ENCODE measurements at places on chromosomes 2 and 18. TPM values are rescaled to one million over a fixed set of nuclear protein-coding genes. Genes with fewer than 3 reads are reported as not detected.

Gene RGPD4
- not detected for total RNA-seq

Gene PPP4R3B
- total RNA-seq: 47.5 TPM

Gene C1QL2
- total RNA-seq: not detected

Gene CCDC178
- 0.43 TPM for total RNA-seq

Gene MBD2
- 35.8 TPM for total RNA-seq

Gene CFAP210
- not detected for total RNA-seq

Gene CENPO
- 19.6 TPM for total RNA-seq

Gene SLC66A2
- 28.3 TPM for total RNA-seq

Gene MOGAT1
- total RNA-seq: not detected

Gene TRIB2
- 28.9 TPM for total RNA-seq

Gene WIPF1
- total RNA-seq: 13.0 TPM

Gene PPIG
- 35.8 TPM for total RNA-seq

Gene UGT1A10
- total RNA-seq: not detected

Gene ARHGAP15
- total RNA-seq: 0.43 TPM

Gene ANKRD30B
- total RNA-seq: 1.9 TPM

Gene HPCAL1
- 51.5 TPM for total RNA-seq

Gene FOXD4L1
- total RNA-seq: under 0.01 TPM

Gene UBXN4
- total RNA-seq: 96.3 TPM

Gene SERPINB2
- total RNA-seq: 22.9 TPM

Gene COLEC11
- total RNA-seq: 0.43 TPM

Gene KCNK3
- total RNA-seq: under 0.01 TPM

Gene LHCGR
- total RNA-seq: under 0.01 TPM

Gene ACOXL
- not detected for total RNA-seq

Gene UBE2F
- 49.3 TPM for total RNA-seq

Gene RAD51AP2
- under 0.01 TPM for total RNA-seq

Gene VAMP8
- 3.5 TPM for total RNA-seq

Gene ID2
- 31.2 TPM for total RNA-seq

Gene SGPP2
- total RNA-seq: not detected

Gene CCDC195
- total RNA-seq: not detected

Gene TTN
- under 0.01 TPM for total RNA-seq

Gene SEPTIN10
- 73.1 TPM for total RNA-seq

Gene EVX2
- total RNA-seq: not detected

Gene REEP1
- under 0.01 TPM for total RNA-seq

Gene PIEZO2
- total RNA-seq: 1.7 TPM

Gene SPHKAP
- total RNA-seq: under 0.01 TPM

Gene SMC6
- total RNA-seq: 20.7 TPM

Gene CHRND
- total RNA-seq: not detected

Gene MOCOS
- 7.1 TPM for total RNA-seq

Gene ANTXR1
- total RNA-seq: 206 TPM

Gene MRO
- total RNA-seq: not detected

Gene IL1F10
- total RNA-seq: not detected

Gene POU3F3
- not detected for total RNA-seq

Gene LYG1
- total RNA-seq: 0.32 TPM

Gene TMEM37
- 1.3 TPM for total RNA-seq

Gene KATNAL2
- 2.9 TPM for total RNA-seq

Gene FRZB
- total RNA-seq: 0.43 TPM

Gene HOXD12
- not detected for total RNA-seq

Gene REG3G
- not detected for total RNA-seq

Gene INHBB
- total RNA-seq: under 0.01 TPM
